MG63 (cell line): ENCODE measurements at places on chromosomes 1 and 21. TPM values are rescaled to one million over a fixed set of nuclear protein-coding genes. Genes with fewer than 3 reads are reported as not detected.
A peak's percentile ranks its signal among the peaks of the same experiment; 100 is the strongest.

PGBD5 gene
- total RNA-seq: 0.05 TPM in 1 of 2 replicates, not detected in the other

OR6N1 gene
- total RNA-seq: not detected in 2 replicates

CD1B gene
- not detected in 2 replicates for total RNA-seq

SFN gene
- not detected in 2 replicates for total RNA-seq

RAB42 gene
- 12.5 and 14.1 TPM in 2 replicates for total RNA-seq

ADPRS gene
- 64.5 and 65.4 TPM in 2 replicates for total RNA-seq

C1QA gene
- total RNA-seq: not detected in 2 replicates

FAM163A gene
- total RNA-seq: not detected in 2 replicates

NID1 gene
- 10.8 and 14.4 TPM in 2 replicates for total RNA-seq

IGSF3 gene
- total RNA-seq: 4.6 and 5.0 TPM in 2 replicates

SHE gene
- not detected in 2 replicates for total RNA-seq

ATG4C gene
- 2.1 and 5.1 TPM in 2 replicates for total RNA-seq

ST6GALNAC3 gene
- total RNA-seq: 0.30 and 5.5 TPM in 2 replicates

CASQ1 gene
- not detected in 2 replicates for total RNA-seq

BARHL2 gene
- total RNA-seq: not detected in 2 replicates

KMO gene
- not detected in 2 replicates for total RNA-seq

GRCh38 chr1:20666804-20667203, 5.6 kb upstream of the DDOST start:
- DNase-seq: peak; percentile 51

DNA sequence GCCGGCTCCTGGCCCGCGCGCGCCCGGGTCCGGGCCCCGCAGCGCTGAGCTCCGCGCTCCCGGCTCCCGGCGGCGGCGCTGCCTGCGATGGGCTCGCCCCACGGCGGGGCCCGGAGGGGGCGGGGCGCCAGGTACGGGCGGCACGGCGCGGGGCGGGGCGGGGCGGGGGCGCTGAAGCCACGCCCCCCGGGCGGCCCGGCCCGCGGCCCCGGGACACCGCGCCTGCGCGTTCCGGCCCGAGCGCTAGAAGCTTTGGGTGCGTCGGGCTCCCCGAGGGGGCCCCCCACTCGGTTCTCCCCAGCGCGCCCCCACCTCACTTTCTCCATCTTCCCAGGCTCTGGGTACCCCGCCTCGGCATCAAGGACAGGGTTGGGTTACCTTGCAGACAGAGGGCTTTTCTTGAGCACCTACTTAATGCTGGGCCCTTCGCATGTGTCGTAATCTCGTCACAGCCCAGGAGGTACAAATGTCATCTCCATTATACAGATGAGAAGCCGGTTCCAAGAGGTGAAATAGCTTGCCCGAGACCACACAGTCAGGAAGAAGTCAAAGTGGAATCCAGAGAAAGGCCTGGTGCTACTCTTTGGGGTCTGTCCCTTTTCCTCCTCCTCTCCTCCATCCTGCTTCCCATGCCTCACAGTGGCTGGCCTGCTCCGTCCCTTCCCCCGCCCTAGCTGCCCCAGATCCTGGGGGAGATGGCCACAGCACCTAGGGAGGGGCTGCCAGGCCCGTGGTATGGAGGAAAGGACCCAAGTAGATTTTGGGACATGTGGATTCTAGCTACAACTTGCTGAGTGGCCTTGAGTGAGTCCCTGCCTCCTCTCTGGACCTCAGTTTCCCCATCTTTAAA, 46.5 kb downstream of the RAP1GAP start:
- DNase-seq: no peak

DNA sequence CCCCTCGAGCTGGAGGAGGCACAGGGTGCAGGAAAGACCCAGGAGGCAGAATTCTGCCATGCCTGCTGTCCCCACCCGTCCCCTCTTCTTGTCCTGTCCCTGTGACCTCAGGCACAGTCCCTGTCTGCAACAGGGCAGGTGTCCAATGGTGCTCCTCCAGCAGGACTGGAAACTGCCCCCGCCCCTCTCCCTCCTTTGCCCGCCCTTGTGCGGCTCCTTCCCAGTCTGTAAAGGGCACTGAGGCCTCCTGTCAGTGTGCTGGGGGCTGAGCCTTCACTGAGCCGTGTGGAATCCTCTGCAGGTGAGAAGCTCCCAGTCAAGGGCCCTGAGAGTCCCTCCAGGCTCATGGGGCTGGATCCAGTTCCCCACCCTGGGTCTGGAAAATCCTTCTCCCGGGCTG, 28.9 kb downstream of the PRDM16 start:
- DNase-seq: no peak

- no peak for DNase-seq
Measured at GRCh38 chr1:21608798-21609197, 60.4 kb downstream of the RAP1GAP start.

DNA sequence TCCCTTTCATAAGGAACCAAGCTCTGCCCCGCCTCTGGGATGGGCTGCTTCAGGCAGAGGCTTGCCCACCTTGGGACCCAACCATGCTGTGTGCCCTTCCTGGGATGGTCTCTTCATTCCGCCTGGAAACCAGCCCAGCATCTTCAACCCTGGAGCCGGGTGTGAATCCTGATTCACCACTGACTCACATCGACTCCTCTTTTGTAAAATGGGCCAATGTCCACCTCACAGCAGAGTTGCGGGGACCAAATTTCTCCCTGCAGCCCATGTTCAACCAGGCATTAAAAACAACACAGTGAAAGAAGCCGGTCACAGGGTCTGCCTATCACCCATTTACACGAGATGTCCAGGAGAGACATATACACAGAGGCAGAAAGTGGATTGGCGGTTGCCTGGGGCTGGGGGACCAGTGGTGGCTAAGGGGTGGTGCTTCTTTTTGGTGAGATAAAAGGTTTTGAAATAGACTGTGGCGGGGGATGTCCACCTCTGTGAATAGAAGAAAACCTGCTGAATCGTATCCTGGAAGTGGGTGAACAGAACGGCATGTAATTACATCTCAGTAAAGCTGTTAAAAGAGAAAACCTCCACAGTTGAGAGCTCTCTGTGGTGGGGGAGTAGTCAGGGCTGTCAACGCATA, 6.9 kb upstream of the GPR153 start:
- DNase-seq: peak; percentile 79

DNA sequence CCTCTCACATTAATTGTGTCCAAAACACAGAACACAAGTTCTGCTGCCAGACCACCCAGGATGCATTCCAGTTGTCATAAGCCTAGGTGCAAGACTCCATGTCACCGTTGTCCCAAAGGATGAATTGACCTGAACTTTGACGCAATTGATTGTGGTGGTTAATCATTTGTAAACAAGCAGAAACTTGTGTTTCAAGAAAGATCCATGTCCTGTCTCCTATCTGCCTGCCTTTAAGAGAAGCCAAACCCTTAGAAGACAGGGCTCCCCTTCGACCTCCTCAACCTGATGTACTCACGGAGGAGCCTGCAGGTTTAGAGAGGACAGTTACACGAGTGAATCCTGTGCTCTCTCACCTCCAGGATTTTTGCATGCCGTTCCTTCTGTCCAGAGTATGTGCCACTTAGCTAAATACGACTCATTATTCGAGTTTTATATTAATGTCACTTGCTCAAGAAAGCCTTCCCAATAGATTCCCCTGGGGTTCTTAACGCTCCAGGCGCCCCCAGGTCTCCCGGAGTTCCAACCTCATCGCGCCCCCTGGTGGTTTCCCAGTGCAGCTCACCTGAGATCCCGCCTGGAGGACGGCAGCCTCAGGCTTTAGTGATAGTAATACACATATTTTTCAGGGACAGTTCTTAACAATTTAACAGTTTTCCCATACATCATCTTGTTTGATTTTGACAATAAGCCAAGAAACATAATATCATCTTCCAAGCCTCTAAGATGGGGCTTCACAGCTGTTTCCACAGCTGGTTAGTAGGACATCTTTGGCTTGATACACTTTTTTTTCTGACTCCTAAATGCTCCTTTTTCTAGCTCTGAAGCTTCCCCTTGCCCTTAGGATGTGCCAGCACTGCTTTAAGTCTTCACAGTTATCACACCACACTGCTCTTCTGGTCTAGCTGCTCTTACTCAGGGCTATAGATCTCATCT, 2.4 kb upstream of the C8B start:
- DNase-seq: peak; percentile 14

DNA sequence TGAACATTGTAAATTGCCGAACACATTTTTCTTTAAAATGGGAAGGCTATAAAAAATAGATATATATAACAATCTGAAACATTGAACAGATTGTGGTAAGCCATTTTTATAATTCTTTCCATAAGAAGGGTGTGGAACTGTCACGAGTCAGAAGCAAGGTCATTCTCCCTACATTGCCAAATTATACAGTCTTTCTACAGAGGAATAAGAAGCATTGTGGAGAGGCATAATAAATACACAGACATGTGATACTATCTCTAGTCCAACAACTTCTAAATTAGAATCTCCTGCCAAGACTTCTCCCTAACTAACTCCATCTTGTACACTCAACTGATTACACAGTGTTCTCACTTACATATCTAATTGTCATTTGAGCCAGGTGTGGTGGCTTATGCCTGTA, 227.9 kb downstream of the CENPF start:
- no peak for DNase-seq

- DNase-seq: no peak
Measured at GRCh38 chr1:87899017-87899416, 570.3 kb downstream of the LMO4 start.

GRCh38 chr1:64116537-64116936, 86.9 kb upstream of the UBE2U start:
- peak; percentile 32 for DNase-seq

- DNase-seq: no peak
Measured at GRCh38 chr1:31326461-31326860, 29.6 kb downstream of the ZCCHC17 start.

- no peak for DNase-seq
Measured at GRCh38 chr1:155326631-155327037, 5.9 kb downstream of the RUSC1 start.

GRCh38 chr1:95371666-95372282, 137.8 kb downstream of the RWDD3 start:
- DNase-seq: no peak

DNA sequence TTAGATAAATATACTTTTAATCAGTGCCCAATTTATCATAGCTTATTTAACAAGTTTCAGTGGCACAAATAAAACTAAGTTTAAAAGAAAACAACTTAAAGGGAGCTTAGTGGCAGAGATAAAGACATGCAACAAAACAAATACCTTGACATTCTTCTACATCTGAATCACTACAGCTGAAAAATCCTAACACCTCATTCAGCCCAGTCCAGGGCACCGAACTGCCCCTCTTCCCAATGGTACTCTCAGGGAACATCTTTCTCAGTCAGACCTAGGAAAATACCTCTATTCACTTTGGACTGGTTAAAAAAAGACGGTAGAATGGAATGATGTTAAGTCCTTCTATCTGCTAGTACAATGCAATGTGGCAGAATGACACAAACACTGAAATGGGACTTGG, 8.3 kb downstream of the OTUD7B start:
- DNase-seq: no peak

DNA sequence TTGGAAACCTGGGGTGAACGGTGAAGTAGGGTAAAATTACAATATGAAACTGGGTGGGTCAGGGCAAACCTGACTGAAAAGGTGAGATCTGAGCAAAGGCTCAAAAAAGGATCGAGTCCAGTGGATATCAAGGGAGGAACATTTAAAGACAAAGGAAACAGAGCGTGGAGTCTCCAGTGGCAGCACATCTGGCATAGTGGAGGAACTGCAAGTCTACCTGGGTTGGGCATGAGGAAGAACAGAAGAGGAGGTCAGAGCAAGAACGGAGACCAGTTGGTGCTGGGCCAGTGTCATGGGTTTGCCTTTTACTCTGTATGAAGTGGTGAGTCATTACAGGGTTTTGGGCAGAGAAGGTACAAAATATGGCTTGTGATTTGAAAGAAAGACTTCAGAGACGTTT, 163.7 kb downstream of the NTPCR start:
- peak; percentile 31 for DNase-seq

DNA sequence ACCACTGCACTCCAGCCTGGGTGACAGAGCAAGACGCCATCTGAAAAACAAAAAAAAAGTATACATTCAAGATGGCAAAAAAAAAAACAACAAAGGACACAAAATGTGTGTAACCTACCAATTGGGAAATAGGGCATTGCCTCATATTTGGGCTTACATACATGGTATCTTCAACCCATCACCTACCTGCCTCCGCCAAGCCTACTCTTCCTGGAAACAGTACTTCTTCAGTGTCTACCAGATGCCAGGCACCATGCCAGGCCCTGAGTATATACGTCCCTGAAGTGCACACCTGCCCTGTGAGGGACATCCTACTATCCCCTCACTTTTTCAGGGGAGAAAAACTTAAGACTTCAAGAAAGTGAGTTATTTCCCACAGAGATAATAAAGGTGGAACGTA, 160.2 kb downstream of the TOMM20 start:
- DNase-seq: no peak

DNA sequence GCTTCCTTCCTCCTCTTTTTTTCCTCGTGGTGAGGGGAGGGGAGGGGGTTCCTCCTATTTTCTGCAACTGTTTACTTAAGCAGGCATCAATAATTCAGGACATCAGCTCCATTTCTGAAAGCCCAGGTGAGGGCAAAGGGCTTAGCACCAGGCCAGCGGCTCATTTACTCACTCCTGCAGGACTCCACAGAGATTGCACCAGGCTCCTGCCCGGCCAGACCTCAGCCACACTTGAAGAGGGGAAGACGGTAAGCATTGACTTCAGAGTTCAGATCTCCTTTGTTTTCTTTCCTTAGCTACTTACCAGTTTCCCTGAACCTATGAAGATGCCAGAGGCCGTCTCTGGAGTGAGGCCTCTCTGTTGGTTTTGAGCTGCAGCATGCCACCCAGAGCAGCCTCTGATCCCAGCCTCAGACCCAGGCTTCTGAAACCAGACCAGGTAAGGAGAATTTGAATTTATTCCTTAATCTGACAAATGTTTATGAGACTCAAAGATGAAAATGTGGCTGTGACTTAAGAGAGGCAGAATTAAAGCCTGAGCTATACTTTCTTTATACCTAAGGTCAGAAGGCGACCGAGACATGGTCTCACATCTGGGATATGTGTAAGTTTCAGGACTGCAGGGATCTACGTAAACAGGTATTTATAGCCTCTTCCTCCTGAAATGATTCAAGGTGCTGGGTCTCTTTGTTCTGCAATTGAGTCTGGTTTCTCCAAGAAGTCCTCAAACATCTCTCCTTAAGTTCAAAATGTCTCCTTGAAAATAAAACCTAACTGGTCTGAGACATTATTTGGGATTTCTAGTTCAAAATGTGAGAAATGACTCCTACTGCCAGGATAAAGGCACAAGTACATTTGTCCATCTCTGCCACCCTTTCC, 272.5 kb upstream of the RUNX1 start:
- no peak for DNase-seq

- DNase-seq: no peak
Measured at GRCh38 chr1:211830055-211830327, 572 bp downstream of the LPGAT1 start.
